ENCODE measurements at places on chromosomes 6 and 20. TPM values are rescaled to one million over a fixed set of nuclear protein-coding genes. Genes with fewer than 3 reads are reported as not detected.

DNA sequence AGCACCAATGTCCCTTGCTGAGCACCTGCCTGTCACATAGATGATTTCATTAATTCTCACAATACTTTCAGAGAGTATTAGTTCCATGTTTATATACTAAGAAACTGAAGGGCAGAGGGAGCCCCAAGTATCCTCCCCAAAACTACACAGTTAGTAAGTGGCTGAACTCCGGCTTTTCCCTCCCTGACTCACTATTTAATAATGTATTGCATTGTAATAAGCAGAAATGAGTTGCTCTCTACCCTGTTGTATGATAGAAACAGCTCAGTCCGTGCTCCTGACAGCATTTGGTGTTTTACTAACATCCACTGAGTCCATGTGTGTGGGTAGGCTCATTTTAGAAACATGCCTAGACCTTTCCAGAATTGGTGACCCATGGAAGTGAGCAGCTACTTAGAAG lies 76.8 kb downstream of the OLIG3 start:
- H3K36me3 ChIP-seq, result no peaks in the 10 kb centered on the region
- peaks cover 16% of the 10 kb centered on the region for H3K4me1 ChIP-seq
- H3K27ac ChIP-seq, result no peak overlapping the region
- no peak overlapping the region for H3K4me3 ChIP-seq
- no peaks in the 10 kb centered on the region for H3K27me3 ChIP-seq
- no peak for DNase-seq

- H3K36me3 ChIP-seq, result no peaks in the 10 kb centered on the region
- H3K27ac ChIP-seq, result no peak overlapping the region
- DNase-seq, result no peak
- H3K27me3 ChIP-seq, result no peaks in the 10 kb centered on the region
- no peak overlapping the region for H3K4me3 ChIP-seq
Measured at GRCh38 chr6:135871296-135871695, 19.8 kb downstream of the PDE7B start.

The FNDC1 gene
- total RNA-seq, result not detected

- no peak overlapping the region for H3K27ac ChIP-seq
- DNase-seq, result no peak
- H3K36me3 ChIP-seq, result peaks cover 3% of the 10 kb centered on the region
- H3K4me1 ChIP-seq, result no peaks in the 10 kb centered on the region
- H3K27me3 ChIP-seq, result no peaks in the 10 kb centered on the region
Measured at GRCh38 chr6:100761841-100762240, 119.3 kb downstream of the ASCC3 start.

DNA sequence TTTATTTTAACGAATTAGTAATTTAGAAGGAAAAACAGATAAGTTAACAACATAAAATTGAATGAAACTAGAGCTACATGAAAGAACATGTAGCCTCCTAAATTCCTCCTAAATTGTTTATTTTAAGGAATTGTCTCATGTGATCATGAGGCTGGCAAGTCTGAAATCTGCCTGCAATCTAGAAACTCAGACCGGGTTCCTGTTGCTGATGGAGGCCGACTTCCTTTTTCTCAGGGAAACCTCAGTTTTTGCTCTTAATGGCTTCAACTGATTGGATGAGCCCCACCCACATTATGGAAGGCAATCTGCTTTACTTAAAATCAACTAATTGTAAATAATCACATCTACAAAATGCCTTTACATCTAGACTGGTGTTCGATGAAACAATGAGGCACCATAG lies 267.6 kb upstream of the PRND start:
- no peaks in the 10 kb centered on the region for H3K4me1 ChIP-seq
- H3K36me3 ChIP-seq, result no peaks in the 10 kb centered on the region
- H3K27ac ChIP-seq, result no peak overlapping the region
- H3K27me3 ChIP-seq, result no peaks in the 10 kb centered on the region
- DNase-seq, result no peak

The SHLD1 gene
- total RNA-seq, result 14.5 TPM

The COL12A1 gene
- total RNA-seq, result not detected

GRCh38 chr6:82396964-82397751 lies 33.5 kb downstream of the TPBG start:
- no peaks in the 10 kb centered on the region for H3K36me3 ChIP-seq
- no peaks in the 10 kb centered on the region for H3K27me3 ChIP-seq
- no peaks in the 10 kb centered on the region for H3K4me1 ChIP-seq
- no peak overlapping the region for H3K27ac ChIP-seq
- H3K4me3 ChIP-seq, result no peak overlapping the region

DNA sequence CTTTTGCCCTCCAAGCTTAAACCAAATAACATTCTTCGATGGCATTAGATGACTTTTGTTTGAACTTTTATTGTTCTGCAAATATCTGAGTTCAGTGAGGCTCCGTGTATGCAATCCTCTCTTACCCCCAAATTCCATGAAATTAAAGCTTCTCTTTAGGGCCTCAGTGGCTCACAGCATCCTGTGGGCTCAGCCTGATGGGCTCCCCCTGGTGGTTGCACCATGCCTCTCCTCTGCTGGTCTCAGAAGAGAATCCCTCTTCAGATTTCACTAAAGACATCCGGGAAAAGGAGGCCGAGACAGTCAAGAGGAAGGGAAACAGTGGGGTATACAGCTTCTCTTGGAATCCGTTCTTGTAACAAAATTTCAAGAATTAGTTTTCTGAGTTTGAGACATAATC lies 331.6 kb upstream of the NT5E start:
- H3K36me3 ChIP-seq, result no peaks in the 10 kb centered on the region
- DNase-seq, result no peak
- no peaks in the 10 kb centered on the region for H3K4me1 ChIP-seq

GRCh38 chr6:88166493-88167351 lies 575 bp upstream of the CNR1 start:
- no peaks in the 10 kb centered on the region for H3K36me3 ChIP-seq
- no peak overlapping the region for H3K27ac ChIP-seq
